Stimulated activated CD4-positive, alpha-beta T cell treated with anti-CD3 and anti-CD28 coated beads, Interleukin-12 subunit alpha, Interleukin-12 subunit beta, amount 100 ng/mL, for 4 hours (primary cell): ENCODE measurements at places on chromosomes 6 and 20.

GRCh38 chr6:152435816-152436215 lies 201.3 kb downstream of the SYNE1 start:
- DNase-seq, result no peak

GRCh38 chr6:73452107-73452461 lies at the start of gene CGAS:
Gene CGAS, minus strand, starts transcription at chr6:73452297. Its CDS starts 116 bp downstream, at chr6:73452181.
- DNase-seq, result peak; percentile 75

DNA sequence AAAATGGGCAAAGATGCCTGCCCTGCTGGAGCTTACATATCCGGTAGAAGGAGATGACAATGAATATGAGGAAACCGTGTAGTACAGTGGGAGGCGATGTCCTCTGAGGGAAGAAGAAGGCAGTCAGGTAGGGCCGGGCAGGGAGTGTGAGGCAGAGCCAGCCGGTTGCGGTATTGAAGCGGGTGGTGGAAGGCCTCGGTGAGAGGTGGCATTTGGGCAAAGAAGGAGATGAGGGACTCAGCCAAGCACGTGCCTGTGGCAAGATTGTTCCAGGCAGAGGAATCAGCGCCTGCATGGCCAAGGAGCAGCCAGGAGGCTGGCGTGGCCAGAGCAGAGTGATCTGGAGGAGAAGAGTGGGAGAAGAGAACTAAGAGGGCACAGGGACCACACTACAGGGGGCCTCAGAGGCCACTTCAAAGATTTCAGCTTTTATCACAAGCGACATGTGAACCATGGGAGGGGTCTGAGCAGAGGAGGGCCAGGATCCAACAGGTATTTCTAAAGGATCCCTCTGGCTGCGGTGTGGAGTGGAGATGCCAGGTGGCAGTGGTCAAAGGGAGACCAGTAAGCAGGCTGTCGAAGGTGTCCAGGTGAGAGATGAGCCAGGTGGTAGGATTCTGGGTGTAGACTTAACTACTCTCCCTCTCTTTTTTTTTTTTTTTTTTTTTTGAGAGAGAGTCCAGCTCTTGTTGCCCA lies 13.8 kb downstream of the MDFI start:
- no peak for DNase-seq

- no peak for DNase-seq
Measured at GRCh38 chr20:21234324-21234723, 68.8 kb upstream of the XRN2 start.

GRCh38 chr6:107618672-107619071 lies 128.8 kb downstream of the SOBP start:
- peak; percentile 8 for DNase-seq

- DNase-seq, result no peak
Measured at GRCh38 chr20:59120919-59121318, 42.7 kb upstream of the ZNF831 start.

DNA sequence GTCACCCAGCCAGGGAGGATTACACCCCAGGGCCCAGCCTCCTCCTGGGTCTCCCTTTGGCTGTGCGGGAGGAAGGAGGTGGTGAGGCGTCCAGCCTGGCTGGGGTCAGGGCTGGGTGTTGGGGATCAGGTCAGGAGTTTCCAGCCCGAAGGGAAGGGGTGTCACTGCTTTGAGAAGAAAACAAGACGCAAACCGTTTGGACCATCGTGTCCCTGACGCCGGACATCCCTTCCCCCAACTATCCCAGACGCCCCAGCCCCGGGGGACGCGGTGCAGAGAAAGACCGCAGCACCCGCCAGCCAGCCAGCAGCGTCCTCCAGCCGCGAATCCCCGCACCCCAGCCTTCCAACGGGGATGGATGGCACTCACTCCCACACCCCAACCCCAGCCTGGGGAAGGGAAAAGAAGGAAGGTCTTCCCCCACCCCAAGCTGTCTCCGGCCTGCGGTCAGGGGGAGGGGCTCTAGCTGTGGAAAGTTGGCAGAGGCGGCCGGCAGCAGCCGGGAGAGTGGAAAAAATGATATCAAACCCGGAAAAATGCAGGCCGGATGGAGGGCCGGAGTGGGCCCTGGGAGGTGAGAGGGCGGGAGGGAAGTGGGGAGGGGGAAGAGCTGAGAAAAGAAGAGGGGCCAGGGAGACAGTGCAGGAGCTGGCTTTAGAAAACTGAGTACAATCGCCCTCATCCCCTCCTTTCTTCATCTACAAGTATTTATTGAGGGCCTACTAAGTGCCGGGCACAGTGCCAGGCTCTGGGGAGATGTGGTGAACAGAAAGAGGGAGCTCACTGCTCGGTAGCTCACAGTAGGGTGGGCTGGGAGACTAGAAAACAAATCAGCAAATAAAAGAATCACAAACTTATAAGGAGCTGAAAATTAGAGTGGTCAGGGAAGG lies 10.6 kb downstream of the REM1 start:
- no peak for DNase-seq

- no peak for DNase-seq
Measured at GRCh38 chr6:126955621-126956020, 162.8 kb upstream of the RSPO3 start.

DNA sequence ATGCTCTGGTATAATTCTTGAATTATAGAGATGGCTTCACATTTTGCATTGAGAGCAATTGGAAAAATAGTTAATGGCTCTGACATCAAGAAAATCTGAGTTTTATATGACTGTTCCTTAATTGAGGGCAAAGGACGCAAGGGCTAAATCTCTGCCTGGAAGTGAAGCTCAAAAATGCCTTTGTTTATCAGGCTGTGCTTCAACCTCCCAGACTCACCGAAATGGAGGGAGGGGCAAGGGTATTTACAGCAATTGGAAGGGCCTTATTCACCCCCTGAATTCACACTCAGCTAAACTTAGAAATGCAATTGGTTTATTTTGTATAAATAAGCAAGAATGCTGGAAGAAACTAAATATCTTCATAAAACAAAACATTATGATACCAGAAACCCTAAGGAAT lies 737.2 kb upstream of the MMS22L start:
- DNase-seq, result no peak
